Mesenchymal stem cell (in vitro differentiated cells and primary cell): ENCODE measurements at places on chromosomes 12 and 14.

DNA sequence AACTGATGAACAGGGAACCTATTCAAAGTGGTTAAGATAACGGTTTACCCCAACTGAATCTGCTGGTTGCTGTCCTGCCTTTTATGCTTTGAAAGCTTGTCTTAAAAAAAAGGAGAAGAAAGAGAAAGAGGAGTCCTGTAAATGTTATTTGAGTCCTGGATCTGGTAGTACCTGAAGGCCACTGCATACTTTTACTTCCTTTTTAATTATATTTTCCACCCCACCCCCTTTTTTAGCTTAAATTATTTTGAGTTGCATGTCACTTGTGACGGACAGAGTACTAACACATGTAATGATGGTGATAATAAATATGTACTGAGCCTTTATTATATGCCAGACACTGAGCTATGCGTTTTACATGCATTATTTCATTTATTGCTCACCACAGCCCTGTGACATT lies 2.5 kb upstream of the AMIGO2 start:
- no peaks in the 10 kb centered on the region for H3K27me3 ChIP-seq
- H3K4me3 ChIP-seq: no peak overlapping the region
- peaks cover 3% of the 10 kb centered on the region for H3K36me3 ChIP-seq
- H3K4me1 ChIP-seq: peaks cover 17% of the 10 kb centered on the region
- DNase-seq: peak; percentile 11

DNA sequence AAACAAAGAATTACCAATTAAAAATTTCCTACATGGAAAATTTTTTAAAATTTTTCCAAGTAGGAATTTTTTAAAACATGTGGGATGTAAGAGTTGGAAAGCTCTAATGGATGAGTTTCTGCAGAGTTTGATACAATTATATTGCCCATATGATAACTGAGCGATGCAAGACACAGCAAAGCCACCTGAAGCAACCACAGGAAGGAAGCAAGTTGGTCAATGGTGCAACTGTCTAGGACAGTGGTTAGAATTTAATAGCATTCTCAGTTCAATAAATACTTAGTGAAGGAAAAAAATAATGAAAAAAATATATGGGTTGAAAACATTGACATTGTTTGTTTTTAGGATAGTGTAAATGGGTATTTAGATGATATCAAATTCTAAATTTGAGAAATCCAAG lies 178.6 kb upstream of the GARIN2 start:
- no peaks in the 10 kb centered on the region for H3K27me3 ChIP-seq
- H3K36me3 ChIP-seq: no peaks in the 10 kb centered on the region
- no peaks in the 10 kb centered on the region for H3K4me1 ChIP-seq
- H3K27ac ChIP-seq: no peak overlapping the region

- no peaks in the 10 kb centered on the region for H3K36me3 ChIP-seq
- no peak overlapping the region for H3K4me3 ChIP-seq
- H3K27ac ChIP-seq: no peak overlapping the region
- H3K4me1 ChIP-seq: no peaks in the 10 kb centered on the region
Measured at GRCh38 chr14:90693413-90693812, 122.8 kb downstream of the TTC7B start.

- no peak overlapping the region for H3K4me3 ChIP-seq
- peaks cover 32% of the 10 kb centered on the region for H3K27me3 ChIP-seq
- H3K4me1 ChIP-seq: no peaks in the 10 kb centered on the region
- no peak overlapping the region for H3K27ac ChIP-seq
- no peaks in the 10 kb centered on the region for H3K36me3 ChIP-seq
Measured at GRCh38 chr12:48192861-48193260, 9.4 kb downstream of the CCDC184 start.

DNA sequence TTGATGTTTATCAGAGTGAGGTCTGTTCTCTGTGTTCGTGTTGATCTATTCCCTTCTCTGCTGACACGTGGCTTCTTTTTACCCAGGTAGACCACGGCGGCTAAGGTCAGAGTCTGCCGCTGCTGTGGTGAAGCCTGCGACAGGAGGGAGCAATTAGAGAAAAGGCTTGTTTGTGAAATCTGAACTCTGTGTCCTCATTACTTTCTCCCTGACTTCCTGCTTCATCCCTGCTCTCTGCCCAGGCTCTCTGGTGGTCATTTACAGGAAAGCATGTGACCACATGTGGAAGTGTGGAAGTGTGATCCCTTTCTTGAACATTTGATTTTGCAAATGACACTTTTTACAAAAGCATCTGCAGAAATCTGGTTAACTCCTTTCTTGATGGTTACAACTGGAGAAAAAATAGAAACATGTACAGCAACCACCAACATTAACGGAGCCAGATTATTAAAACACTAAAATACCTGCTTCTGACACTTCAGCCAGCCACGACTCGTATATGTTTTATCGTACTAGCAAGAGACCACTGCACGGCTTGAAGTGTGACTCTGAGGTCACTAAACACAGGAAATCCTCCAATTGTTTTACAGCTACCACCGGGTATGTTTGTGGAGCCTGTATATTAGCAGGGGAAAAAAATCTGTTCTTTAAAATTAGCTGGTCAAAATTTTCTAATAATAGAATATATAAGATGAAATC lies 388.6 kb upstream of the TMPO start:
- no peak for DNase-seq
- no peaks in the 10 kb centered on the region for H3K36me3 ChIP-seq
- no peaks in the 10 kb centered on the region for H3K4me1 ChIP-seq
- H3K4me3 ChIP-seq: no peak overlapping the region
- peaks cover 4% of the 10 kb centered on the region for H3K27me3 ChIP-seq

DNA sequence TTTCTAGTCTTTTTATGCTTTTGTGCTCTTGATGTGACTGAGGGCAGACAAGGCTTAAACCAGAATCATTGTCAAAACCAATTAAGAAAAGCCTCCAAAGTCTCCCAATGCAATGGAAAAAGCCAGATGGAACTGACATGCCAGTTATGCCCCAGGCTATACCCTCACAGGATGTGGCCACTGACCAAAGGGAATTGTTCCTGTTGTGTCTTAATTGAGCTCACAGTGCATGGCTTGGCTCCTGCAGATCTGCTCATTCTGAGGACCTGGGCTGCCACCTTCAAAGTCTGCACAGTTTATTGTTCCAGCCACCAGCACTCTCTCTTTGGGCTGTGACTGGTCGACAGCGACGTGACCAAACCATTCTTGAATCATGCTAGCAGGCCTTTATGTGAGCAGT lies 17.1 kb upstream of the BICD1 start:
- H3K27ac ChIP-seq: no peak overlapping the region
- H3K4me3 ChIP-seq: no peak overlapping the region
- DNase-seq: no peak
- peaks cover 2% of the 10 kb centered on the region for H3K4me1 ChIP-seq
- H3K36me3 ChIP-seq: no peaks in the 10 kb centered on the region
- H3K27me3 ChIP-seq: no peaks in the 10 kb centered on the region

- H3K4me1 ChIP-seq: peaks cover 2% of the 10 kb centered on the region
- H3K4me3 ChIP-seq: no peak overlapping the region
- H3K27ac ChIP-seq: no peak overlapping the region
Measured at GRCh38 chr12:29807129-29807528, 23.4 kb upstream of the TMTC1 start.

DNA sequence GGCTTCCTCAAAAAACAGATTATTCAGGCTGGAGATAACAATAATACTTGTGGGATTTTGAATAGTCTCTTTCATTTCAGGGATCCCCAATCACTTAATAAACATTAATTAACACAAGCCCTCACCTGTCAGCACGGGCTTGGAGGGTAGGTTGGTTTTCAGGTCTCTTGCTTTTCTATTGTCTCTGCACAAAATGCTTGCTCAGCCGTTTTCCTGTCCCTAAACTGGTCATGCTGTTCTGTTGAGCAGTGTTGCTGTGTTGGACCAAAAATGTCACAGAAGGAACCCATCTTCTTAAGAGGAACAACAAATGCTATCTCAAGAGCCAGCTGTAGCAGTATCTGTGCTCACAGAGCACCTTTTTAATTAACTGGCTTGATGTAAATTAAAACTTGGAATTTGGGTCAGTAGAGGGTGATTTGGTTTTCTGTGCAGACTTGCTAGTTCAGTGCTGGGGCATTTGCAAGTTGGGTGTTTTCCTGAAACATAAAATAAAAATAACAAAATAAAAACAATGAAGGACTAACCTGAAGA lies 231.8 kb upstream of the CRY1 start:
- no peak for DNase-seq
- peaks cover 39% of the 10 kb centered on the region for H3K27me3 ChIP-seq
- no peak overlapping the region for H3K4me3 ChIP-seq
- H3K4me1 ChIP-seq: peaks cover 18% of the 10 kb centered on the region
- no peaks in the 10 kb centered on the region for H3K36me3 ChIP-seq

DNA sequence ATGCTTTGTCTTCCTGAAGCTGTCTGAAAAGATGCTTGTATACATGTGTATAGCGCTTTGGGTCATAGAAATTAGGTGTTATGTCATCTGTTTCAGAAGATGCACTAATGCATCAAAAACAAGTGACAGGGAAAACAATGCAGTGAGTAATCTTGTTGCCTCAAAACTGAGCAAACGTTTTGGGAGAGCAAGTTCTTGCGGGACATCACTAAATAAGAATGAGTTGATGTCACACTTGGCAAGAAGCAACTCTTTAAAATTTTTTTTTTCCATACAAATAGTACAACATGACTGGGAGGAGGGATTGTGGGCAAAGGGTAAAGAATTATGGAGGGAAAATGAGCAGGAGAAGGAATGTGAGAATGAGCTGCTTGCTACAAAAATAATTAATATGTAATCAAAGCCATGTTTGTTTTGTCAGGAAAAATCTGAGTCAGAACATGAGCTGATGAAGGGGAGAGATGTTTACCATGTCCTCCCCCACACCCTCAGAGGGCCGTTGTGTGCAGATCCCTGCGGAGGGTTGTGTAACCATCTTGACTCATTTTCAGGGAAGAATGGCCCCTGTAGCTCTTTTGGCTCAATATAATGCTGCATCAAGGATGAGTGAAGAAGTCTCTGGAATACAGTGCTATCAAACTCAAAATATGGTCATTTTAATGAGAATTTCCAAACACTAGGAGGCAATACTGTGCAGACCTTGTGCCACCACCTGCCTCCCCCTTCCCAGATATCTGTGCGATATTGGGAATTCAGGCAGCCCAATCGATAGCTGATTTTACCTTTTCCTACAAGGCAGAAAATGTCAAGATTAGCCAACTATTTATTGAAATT lies 41.4 kb downstream of the BORCS5 start:
- no peaks in the 10 kb centered on the region for H3K36me3 ChIP-seq
- peak overlapping the region; percentile 75 for H3K27ac ChIP-seq

- H3K36me3 ChIP-seq: no peaks in the 10 kb centered on the region
- H3K27ac ChIP-seq: no peak overlapping the region
- H3K27me3 ChIP-seq: no peaks in the 10 kb centered on the region
- no peak for DNase-seq
Measured at GRCh38 chr12:28604240-28604639, 414.0 kb downstream of the CCDC91 start.
